Amygdala (tissue), 56 donors: ENCODE measurements at places on chromosomes 4 and X.

DNA sequence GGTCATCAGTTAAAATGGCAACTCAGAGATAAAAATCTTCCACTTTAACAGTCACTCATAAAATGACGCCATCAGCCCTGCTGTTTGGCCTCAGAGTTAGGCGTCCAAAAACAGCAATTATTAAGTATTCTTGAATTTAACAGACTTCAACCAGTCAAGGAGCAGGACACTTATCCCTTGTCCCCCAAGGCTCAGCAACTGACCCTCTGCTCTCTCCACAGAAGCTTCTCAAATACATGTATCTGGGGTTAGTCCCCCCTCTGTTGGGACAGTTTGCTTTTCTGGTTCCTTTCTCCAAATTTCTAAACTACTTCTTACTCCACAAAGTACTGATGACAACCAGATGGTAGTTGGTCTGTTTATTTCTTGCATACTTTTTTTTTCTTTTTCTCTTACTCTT lies 54.4 kb downstream of the SOD3 start:
- no peak for DNase-seq

- DNase-seq = peak; percentile 39
These were observed 50.8 kb upstream of the TRIM2 start for GRCh38 chr4:153153339-153153871.

DNA sequence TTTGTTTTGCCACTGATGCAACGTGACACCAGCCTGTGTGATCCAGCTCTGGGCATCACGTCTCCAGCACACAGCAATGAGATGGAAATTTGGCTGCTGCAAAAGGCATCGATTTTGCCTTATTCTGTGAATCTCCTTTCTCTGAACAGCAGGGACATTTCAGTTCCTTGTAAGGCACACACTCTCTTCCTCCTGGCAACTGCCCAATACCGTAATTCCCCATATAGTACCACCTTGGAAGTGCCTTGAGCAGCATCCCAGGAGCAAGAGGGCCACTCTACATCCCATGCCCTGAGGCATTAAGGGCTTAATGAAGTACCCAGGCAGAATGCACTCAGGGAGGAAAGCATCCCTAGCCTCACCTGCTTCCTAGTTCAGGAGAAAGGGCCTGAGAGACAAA lies 10.5 kb upstream of the MAMLD1 start:
- DNase-seq = no peak

- DNase-seq = no peak
These were observed 19.8 kb upstream of the MANBA start for GRCh38 chr4:102780476-102781144.

- DNase-seq = peak; percentile 40
These were observed 144.6 kb upstream of the NOCT start for GRCh38 chr4:138870737-138871554.

- no peak for DNase-seq
These were observed 25.9 kb downstream of the NOP14 start for GRCh38 chr4:2937146-2937857.

- no peak for DNase-seq
These were observed 55.2 kb downstream of the SORCS2 start for GRCh38 chr4:7247521-7247920.

GRCh38 chr4:137655302-137655701 lies 123.0 kb upstream of the PCDH18 start:
- DNase-seq = no peak

DNA sequence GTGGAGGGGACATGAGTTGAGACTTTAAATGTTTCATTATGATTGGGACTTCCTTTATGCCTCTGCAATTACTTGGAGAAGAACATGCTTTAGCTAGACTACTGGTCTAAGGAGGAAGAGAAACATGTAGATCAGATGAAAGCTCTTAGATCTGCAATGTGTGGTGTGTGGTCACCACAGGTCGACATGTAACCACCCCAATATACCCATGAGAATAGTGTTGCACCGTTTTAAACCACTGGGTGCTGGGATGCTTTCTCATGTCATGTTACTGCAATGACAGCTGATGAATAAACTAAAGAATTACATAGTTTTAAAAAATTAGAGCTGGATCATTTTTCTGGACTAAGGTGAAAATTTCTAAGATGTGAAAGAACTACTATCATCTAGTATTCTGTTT lies 1039.7 kb downstream of the RAPGEF2 start:
- DNase-seq = no peak

DNA sequence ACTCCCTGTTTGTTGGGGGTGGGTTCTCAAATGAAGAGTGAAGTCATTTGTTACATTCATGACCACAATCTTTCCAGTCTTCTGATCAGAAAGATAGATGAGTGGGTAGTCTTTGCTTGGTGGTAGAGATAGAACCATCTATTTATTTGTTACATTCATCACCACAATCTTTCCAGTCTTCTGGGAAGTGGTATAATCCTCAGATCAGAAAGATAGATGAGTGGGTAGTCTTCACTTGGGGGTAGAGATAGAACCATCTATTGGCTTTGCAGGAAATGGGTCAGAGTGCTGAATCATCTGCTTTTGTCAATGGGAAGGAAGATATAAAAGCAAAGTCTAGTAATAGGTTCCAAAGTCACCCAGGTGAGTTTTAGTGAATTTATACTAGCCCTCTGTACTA lies 64.2 kb upstream of the EPGN start:
- no peak for DNase-seq

- no peak for DNase-seq
These were observed 436.0 kb downstream of the ARHGAP24 start for GRCh38 chr4:85910985-85911384.

DNA sequence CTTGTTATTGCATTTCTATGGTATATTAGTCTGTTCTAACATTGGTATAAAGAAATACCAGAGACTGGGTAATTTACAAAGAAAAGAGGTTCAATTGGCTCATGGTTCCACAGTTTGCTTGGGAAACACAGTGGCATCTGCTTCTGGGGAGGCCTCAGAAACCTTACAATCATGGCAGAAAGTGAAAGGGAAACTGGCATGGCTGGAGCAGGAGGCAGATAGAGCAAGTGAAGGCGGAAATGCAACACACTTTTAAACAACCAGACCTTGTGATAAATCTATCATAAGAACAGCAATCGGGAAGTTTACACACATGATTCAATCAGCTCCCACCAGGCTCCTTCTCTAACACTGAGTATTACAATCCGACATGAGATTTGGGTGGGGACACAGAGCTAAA lies 346.6 kb upstream of the GNPDA2 start:
- no peak for DNase-seq

DNA sequence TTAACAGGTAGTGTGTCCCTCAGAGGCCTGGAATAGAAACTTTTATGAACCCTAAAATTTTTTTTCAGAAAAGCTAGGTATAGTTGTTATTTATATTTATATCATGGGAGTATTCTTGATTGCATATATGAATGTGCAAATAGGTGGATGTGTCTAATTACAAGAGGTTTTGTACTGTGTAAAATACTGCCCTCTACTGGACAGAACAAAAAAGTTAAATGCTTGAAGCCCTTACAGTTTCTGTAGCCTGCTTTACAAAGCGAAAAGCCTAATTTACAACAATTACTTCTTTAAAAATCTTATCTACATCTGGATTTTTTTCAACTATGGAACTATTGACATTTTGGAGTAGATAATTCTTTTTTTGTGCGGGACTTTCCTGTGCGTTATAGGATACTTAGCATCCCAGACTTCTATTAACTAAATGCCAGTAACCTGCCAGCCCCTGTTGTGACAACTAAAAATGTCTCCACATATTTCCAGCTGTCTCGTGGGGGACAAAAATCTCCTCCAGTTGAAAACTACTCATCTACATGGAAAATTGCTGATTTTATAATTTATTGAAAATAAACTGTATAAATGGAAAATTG lies 35.1 kb downstream of the ENPEP start:
- no peak for DNase-seq

DNA sequence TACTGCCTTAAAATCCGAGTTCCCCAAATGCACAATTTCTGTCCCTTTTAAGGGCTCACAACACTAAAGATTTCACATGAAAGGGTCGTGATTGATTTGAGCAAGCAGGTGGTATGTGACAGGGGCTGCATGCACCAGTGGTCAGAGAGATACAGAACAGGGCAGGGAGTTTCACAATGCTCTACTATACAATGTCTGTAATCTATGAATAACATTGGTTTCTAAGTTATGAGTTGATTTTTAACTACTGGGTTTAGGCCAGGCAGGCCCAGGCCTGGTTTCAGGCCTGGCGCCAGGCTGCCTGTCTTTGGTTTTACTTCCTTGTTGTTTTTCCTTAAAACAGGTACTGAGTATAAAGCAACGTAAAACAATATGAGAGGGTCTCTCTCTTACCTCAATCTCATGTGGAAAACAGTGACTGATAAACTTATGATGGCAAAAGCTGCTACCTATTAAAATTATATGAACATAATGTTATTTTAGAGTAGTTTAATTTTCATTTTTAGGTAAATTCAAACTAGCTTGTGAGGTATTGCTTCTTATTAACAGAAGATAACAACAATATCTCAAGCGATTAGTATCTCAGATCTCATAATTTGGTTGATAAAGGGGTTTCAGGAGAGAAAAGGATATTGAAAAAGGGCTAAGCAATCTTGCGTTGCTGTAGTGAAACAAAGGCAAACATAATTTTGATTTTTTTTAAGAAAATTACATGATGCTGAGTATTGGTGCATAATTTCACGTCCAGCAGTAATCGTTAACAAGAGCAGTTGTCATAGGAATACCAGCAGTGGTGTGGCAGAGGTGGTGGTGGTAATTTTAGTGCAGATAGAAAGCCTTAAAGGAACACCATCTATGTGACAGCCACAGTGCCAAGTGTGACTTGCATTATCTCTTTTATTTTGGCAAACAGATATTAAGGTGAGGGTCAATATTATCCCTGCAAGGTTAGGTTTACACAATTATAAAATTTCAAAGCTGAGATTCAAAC lies 944.4 kb upstream of the GRID2 start:
- DNase-seq = no peak

DNA sequence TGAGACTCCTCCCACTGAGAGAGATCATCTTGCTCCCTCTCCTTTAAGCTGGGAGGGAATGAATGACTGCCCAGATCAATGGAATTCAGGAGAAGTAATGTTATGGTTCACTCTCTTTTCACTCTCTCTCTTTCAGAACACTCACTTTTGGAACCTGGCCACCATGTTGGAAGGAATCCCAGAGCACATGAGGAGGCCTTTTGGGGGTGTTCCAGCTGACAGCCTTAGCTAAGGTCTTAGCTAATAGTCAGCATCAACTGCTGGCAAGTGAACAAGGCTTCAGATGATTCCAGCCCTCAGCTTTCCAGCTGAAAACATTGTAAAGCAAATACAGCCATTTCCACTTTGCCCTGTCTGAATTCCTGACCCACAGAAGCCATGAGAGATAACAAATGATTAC lies 124.0 kb upstream of the CLNK start:
- DNase-seq = peak; percentile 9

GRCh38 chr4:120977435-120977997 lies 55.0 kb upstream of the PRDM5 start:
- no peak for DNase-seq

DNA sequence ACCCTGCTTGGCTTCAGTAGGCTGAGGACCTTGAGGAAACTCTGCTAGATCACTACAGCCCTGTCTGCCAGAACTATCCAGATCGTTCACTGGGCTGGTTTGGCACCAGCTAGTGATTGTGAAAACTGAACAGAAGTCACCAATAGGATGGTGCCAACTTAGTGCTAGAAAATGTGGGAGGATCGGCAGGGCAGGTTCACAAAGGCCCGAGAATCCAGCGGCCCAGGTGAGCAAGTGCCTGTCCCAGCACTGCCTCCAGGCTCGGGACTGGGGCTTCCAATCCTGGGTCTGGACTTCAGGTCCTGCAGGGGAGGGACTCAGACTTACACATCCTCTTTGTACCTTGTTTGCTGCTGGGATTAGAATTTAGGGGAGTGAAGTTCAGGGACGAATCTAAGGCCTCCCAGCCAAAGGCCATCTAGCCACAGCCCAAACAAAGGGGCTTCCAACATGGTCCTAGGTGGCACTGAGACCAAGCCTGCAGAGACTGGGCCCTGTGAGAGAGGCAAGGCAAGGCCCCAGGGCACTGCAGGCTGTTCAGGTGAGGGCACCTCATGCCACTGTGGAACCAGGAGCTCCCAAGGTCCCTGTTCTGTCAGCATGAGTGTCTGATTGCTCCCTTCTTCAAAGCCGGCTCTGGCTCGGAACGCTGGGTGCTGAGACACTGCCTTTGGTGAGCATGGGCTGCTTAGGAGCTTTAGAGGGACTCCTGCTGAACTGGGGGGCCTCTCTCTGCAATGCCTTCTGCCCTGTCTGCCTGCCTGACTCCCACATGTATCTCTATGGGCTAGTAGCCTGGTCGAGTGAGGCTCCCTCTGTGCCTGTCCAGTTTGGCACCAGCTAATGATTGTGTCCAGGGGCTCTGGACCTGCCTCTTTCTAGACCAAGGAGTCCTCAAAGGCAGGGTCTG lies 20.7 kb upstream of the ZNF185 start:
- DNase-seq = no peak

DNA sequence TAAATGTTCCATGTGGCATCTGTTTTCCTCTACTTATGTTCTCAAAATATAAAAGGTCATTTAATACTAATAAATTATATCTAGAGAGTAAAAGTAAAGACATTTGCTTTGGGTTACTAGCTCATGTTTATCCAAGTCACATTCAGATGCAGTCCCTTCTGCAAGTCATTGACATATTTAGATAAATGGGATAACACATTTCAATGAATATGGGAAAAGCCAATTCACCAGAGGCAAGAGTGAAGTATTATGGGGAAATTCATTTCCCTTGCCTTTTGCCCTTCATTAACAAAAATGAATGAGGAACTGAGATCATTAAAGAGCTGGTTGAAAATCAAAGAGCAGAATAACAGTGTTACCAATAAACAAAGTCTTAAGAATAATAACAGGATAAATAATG lies 306.2 kb upstream of the FSTL5 start:
- no peak for DNase-seq

DNA sequence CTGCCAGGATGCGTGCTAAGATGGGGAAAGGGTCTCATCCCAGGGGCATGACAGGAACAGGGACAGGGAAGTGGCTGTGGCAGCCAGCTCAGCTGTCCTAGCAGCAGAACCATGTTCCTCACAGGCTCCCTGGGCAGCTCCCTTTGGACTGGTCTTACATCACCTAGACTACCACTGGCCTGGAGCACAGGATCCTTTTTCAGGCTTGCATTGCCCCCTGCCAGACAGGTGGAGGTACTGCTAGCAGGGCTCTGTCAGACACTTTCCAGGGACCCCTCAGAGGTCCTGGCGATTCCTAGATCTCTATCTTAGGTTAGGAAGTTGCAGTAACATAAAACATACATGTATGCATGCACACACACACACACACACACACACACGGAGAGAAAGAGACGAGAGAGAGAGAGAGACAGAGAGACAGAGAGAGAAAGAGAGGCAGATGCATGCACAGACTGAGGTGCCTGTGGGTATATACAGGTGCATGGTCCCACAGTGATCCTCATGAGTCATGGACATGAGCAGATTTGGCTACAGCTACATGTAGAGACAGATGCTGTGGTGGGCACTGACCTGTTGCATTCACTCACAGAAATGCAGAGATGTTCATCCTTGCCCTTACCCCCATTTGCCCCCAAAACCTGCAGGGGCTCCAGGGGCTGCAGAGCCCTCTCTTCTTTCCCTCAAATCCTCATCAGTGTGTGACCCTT lies 63.6 kb downstream of the STARD8 start:
- DNase-seq = no peak
